ENCODE measurements at places on chromosomes 11 and 22.

DNA sequence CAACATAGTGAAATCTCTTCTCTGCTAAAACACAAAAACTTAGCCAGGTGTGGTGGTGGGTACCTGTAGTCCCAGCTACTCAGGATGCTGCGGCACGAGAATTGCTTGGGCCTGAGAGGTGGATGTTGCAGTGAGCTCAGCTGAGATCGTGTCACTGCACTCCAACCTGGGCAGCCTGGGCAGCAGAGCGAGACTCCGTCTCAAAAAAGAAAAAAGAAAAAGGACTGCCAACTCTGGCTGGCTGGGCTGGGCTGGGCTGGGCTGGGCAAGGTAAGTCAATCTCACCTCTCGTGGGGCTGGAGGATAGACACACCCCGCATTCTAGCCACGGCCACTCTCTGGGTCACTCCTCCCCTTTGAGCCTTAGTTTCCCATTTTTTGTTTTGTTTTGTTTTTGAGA, 26.9 kb downstream of the TEF start:
- ATAC-seq, result no peak

DNA sequence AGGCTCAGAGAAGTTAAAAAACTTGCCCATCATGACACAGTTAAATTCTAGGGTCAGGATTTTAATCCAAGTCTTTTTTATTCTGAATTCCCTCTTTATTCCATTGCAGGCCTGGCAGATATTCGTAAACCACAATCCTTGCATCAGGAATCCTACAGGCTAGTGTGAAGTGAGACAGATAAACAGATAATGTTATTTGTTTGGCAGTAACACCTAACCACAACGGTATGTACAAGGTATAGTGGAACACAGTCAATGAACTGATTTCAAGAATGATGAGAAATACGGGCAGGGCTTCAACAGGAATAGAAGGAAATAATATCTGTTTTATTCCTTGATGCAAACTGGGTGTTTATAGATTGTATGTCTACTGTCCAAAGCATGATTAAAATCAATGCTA, 32.0 kb upstream of the NARS2 start:
- ATAC-seq, result no peak

- ATAC-seq, result no peak
Observed at GRCh38 chr11:44387825-44388224, 77.9 kb upstream of the ALX4 start.

DNA sequence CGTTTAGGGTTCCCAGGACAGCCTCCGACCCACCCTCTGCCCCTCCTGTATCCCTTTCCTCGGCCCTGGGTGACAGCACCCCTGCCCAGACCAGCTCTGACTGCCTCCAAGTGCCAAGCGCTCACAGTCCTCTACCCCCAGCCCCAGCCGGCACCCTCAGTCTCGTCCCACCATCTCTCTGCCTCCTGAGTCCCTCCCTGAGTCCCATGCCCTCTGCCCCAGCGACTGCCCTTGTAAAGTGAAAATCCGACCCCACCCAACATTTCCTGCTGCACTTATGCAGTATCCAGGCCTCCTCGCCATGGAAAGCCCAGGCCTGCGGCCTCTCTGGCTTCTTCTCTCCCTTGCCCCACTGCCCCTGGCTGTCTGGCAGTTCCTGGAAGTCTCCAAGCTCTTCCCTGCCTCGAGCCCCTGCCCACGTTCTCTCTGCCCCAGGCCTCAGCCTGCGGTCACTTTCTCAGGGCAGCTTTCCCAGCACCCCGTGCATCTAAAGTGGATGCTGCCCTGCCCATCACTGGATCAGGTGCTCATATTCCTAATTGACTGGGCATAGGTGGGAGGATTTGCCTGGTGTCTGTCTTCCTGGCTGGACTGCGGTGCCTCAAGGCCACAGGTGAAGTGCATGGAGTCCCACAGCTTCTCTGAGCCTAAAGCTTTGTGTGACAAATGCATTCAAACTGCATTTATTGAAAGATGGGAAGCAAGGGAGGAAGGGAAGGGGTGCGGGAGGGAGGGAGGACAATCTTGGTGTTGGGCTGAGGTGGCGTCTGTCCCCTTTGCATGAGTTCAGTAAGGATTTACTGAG, 17.7 kb upstream of the IL2RB start:
- no peak for ATAC-seq

DNA sequence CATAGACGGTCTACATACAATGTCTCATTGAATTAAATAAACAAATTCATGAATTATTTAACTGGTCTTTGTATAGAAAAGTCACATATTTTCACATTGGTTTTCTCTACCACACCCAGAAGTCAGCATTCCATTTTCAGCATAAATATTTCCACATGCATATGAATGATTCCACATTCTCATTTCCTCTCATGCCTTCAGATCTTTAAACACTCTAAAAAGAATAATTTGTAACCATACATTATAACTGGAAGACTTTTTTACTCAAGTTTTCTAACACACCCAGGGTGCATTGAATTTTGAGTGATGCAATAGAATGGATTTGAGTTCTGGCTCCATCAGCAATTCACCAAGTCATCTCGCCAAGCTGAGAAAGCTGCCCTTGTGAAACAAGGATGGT, 501.8 kb upstream of the TENM4 start:
- ATAC-seq, result no peak

DNA sequence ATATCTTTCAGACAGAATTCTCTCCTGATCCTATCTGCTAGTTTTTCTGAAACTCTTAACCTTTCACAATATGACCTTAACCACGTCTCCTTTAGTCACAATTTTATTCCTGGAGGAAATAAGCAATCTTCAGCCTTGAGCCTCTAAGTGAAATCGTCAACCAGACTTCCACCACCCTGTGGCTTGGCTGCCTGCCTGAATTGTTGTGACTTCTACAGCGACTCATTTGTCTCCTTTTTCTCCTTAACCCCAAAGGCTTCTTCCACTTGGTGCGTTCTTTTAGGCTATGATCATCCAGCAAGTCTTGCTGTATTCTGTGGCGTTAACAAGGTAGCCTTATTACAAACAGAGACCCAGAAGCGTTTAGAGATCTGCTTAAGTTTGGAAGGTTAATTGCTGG, 535.1 kb upstream of the ARHGAP42 start:
- no peak for ATAC-seq

DNA sequence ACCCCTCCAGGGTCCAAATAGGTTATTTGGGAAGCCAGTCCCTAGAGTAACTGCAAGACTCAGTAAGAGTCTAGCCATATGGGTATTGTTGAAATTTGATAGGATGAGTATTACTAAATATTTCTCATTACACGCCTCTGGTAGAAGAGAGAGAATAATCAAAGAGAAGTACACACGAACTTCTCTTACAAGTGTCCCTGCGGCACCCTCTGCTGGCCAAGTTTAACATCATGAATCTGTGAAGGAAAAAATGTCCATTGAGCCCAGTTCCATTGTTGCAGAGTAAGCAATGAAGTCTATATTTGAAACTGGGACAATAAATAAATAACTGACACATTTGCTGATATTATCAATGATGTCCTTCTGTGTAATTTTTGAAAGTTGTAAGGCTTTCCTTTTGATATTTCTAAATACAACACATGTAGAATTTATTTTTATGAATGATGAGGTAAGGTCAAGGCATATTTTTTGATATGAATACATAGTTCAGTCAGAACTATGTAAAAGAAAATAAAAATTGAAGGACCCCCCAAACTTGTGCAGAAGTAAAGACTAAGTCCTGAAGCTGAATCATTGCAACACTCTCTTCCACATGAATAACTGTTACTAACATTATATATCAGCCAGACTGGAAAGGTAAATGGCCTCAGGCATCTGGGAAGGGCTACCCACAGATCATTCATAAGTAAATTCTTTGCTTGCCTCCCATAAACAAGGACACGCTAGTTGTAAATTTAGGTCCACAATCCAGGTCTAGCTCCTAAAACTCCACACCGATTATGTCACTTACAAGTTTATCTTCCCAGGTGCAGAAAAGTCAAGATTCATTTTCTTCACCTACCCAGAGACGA, 10.0 kb downstream of the OR51L1 start:
- no peak for ATAC-seq

DNA sequence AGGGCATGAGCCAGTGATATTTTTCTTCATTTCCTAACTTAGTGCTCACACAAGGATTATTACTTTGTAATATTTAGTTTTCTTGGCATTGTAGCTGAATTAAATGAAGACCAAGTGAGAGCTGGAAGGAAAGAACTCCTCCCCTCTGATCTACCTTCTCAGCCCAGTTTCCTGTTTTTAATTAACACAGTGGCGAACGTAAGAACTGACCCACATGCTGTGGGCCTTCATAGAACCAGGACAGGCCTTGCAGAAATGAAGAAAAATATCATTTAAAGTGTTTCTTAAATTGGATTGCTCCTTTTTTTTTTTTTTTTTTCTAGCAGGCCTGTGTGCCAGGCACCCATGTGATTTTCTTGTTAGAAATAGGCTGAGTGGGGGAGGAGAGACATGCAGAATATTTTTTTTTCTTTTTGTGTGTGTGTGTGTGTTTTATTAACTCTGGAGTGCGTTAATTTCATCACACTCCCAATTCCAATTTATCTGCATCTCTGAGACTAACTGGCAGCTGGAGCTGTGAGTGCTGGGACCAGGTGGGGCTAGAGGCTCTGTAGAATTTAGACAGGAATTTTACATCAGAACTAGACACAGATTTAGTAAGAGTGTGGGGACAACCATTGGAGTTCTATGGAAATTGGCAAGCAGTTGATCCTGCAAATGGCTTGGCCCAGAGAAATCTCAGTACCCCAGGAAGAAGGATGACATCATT, 320.5 kb downstream of the DDX10 start:
- ATAC-seq, result no peak

DNA sequence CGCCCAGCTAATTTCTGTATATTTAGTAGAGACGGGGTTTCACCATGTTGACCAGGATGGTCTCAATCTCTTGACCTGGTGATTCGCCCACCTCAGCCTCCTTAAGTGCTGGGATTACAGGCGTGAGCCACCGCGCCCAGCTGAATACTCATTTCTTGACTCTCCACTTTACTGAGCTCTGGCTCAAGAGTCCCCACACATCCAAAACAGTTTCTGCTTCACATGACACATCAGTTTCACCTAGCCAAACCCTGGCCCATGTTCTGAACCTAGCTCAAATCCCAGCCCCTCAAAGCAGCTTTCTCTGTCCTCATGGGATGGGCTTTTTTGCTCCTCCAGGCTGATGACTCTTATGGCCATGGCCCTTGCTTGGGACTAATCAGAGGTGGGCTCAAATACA, 9.8 kb downstream of the HYOU1 start:
- no peak for ATAC-seq

DNA sequence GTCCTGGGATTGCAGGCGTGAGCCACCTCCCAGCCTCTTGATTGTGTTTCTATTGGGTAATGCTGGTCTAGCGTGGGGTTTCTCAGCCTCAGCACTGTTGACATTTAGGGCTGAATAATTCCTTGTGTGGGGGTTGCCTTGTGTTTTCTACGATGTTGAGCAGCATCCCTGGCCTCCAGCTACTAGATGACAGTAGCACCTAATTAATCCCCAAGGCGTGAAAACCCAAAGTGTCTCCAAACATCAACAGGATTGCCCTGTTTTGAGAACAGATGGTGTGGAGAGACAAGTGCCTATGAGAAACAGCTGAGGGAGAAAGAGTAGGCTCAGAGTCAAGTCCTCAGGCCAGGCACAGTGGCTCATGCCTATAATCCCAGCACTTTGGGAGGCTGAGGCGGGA, 67.2 kb downstream of the SGSM1 start:
- ATAC-seq, result no peak

DNA sequence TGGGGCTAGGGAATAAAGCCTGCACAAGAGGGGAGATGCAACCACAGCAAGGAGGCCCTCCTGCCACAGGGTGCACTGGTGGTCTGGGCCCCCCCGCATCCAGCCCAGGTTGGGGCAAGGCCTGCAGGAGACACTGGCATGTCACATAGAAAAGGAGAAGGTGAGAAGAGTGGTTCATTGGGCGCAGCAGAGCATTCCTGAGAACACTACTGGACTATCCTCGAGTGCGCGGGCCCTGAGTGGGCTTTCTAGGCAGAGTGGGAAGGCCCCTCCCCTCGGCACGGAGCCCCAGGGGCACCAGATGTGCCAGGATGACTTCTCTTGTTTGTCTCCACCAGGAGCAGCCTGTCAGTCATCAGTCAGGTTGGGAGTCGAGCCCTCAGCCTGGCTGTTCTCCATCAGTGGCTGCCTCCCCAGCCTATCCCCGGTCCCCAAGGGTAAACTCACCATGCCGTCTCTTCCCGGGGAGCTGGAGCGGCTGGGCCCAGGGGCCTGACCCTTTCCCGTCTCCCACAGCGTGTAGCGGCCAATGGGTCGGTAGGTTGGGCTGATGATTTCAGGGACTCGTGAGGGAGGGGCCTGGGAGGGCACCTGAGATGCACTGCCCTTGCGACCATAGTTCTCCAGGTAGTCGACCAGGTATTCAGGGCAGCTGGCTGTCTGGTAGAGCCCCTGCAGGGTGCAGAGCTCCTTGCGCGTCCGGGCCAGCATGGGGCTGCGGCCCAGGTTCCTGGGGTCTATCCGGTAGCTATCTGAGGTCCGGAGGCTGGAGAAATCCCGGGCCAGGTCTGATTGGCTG, 9.0 kb downstream of the USP2 start:
- ATAC-seq, result no peak

- ATAC-seq, result no peak
Observed at GRCh38 chr22:41459431-41459830, 9.1 kb downstream of the PHF5A start.

GRCh38 chr22:46824344-46824909, 62.0 kb downstream of the TBC1D22A start:
- no peak for ATAC-seq

DNA sequence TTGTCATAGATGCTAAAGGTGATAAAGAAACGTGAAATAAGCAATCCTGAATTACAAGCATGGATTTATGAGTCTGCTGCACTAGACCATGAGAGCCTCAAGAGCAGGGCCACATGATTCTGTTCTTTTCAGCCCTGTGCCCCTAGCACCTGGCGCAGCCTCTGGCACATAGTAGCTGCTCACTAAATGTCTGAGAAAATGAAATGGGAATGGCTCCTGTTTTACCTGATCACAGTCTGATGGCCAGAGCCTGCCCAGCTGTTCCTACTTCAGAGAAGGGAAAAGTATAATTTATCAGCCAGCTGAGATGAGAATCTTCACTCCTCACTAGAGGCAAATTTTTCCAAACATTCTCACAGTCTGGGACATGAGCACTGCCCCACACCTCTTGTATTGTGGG, 10.7 kb upstream of the PKNOX2 start:
- no peak for ATAC-seq

GRCh38 chr11:125929445-125930075, 16.3 kb upstream of the VSIG10L2 start:
- no peak for ATAC-seq

GRCh38 chr11:24295360-24295759, 201.5 kb upstream of the LUZP2 start:
- no peak for ATAC-seq

DNA sequence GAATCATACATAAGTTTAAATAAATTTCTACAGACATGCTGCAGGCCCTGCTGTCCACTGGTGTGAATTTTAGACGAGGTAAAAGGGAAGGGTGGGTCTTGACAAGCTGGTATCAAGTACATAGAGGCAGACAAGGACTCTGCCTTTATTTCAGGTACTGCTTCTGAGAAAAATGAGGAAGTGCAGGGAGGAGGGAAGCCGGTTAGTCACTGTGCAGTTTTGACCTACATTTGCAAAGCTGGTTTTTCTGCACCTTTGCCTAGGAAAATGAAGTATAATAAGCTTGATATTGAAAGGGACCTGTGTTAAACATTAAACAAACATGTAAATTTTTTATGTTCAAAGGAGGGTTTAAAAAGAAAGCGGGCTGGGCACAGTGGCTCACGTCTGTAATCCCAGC, 24.6 kb downstream of the TMEM45B start:
- no peak for ATAC-seq

Measured in activated CD4-positive, CD25-positive, alpha-beta regulatory T cell treated with anti-CD3 and anti-CD28 coated beads, Interleukin-2, amount 50 U/mL, for 24 hours (primary cell).